ENCODE measurements at places on chromosomes 6 and 20.

DNA sequence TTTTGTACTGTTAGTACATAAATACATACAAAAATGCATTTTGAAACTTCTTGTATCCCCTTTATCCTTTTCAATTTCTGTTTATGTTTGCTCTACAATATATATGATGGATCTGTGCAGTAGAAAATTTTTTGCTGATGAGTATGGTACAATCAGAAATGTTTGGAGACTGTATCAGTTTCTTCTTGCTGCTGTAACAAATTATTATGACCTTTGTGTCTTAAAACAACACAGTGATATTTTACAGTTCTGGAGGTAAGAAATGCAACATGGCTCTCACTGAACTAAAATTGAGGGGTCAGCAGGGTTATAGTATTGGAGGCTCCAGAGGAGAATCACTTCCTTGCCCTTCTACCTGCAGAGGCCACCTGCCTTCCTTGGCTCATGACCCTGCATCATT lies 184.4 kb downstream of the EYA2 start:
- DNase-seq: no peak

DNA sequence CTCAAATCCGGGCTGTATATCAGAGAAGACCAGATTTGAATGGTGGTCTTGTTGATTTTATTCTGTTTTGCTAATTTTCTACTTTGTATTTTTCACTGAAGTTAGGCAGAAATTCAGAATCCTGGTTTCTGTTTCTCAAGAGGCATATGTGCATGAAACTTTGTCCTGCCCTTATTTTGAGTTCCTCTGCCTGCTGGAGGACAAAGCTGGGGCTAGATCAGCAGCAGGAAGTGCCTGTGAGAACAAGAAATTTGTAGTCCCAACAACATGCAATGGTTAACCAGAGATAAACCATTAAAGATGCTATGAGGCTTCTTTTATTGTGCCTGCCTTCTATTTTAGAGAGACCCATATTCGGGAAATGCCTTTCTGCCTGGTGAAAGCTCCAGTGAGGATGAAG lies 37.1 kb downstream of the BEND6 start:
- no peak for DNase-seq

GRCh38 chr20:4470375-4470774 lies 251.3 kb upstream of the PRND start:
- no peak for DNase-seq

- no peak for DNase-seq
Observed at GRCh38 chr6:150761771-150762170, 103.7 kb upstream of the MTHFD1L start.

DNA sequence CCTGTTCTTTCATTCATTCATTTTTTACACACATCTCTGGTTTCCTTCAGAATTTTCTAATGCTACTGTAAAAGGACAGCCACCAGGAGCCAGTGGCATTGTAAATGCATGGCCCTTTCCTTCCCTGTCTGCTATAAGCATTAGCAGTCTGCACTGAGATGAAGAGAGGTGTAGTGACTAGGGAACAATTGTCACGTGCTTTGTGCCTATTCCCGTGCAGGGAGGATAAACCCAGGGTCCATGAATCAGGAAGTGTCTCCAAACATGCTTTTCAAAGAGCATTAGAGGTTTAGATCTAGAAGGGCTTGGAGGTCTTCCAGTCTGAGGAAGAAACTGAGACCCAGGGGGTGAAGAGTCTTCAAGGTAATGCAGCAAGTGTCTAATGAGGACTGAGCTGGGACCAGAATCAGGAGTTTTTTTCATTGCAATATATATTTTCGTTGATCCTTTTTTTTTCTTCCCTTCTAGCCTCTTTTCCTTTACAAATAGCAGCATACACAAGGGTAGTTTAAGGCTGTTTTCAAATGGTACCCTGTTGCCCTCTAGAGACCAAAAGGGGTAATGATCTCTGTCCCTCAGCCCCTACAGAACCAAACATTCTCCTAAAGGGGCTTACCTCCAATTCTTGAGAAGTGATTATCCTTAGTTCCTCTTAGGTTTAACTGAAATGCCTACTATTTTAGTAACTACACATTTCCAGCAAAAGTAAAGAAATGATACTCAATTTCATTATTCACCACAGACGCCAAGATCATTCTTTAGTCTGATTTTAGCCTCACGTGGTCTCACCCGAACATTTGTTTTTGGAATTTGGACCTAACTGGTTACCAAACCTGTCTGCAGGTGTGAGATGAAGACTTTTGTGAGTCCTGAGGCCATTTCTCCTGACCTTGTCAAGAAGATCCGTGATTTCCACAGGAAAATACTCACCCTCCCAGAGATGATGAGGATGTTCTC lies 6.6 kb downstream of the TRIM15 start:
- DNase-seq: peak; percentile 54

DNA sequence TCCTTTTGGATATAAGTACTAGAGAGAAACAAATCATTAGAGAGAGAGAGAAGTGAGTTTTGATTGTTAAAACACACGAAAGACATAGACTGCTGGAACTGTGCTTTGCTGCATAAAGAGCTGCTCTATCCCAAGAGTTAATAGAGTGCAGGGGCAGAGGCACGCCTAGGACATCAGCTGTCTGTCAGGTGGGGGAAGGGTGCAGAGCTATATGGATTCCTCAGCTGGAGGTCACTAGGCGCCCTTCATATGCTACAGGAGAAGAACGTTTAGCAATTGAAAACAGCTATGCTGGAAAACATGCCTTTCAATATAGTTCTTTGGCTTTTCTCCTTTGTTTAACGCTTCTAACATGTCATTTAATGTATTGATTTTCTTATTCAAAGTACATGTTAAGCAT lies 169.0 kb upstream of the MCHR2 start:
- DNase-seq: no peak

GRCh38 chr6:42210551-42210950 lies 7.1 kb downstream of the MRPS10 start:
- no peak for DNase-seq

DNA sequence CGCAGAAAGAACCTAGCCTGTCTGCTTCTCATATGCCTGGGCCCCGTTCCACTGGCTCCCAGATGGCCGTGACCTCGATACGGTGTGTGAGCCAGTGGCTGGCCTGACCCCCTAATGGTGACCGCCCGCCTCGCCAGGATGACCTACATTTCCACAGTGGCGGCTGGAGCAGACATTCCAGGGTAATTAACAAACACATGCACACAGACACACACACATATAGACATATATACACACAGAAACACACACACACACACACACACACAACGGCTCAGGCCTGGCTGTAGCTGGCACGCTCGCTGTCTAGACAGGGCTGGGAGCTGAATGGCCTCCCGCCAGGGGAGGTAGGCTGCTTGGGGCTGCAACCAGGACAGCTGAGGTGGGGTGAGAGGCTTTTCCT lies 227.1 kb downstream of the ANKRD60 start:
- DNase-seq: no peak

DNA sequence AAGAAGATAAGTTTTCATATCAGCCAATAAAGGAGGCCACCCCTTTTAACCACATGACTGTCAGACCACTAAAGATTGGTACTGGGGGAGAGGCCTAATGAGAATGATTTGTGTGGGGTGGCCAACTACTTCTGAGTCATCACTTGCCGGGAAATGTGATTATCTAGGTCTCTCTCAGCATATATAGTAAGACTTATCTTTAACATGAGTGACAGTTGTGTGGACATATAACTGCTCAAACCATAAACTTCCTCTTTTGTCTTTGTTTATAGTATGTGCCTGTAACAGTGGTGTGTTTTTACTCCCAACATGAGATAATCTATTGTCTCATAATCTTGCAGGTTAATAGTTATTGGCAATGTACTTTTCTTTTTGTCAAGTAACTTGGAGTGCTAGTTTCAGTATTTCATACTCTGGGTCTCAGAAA lies 312.4 kb downstream of the CDKAL1 start:
- no peak for DNase-seq

GRCh38 chr6:155399062-155399744 lies 56.4 kb downstream of the NOX3 start:
- no peak for DNase-seq

- no peak for DNase-seq
Observed at GRCh38 chr6:30719356-30719755, 796 bp upstream of the TUBB start.

DNA sequence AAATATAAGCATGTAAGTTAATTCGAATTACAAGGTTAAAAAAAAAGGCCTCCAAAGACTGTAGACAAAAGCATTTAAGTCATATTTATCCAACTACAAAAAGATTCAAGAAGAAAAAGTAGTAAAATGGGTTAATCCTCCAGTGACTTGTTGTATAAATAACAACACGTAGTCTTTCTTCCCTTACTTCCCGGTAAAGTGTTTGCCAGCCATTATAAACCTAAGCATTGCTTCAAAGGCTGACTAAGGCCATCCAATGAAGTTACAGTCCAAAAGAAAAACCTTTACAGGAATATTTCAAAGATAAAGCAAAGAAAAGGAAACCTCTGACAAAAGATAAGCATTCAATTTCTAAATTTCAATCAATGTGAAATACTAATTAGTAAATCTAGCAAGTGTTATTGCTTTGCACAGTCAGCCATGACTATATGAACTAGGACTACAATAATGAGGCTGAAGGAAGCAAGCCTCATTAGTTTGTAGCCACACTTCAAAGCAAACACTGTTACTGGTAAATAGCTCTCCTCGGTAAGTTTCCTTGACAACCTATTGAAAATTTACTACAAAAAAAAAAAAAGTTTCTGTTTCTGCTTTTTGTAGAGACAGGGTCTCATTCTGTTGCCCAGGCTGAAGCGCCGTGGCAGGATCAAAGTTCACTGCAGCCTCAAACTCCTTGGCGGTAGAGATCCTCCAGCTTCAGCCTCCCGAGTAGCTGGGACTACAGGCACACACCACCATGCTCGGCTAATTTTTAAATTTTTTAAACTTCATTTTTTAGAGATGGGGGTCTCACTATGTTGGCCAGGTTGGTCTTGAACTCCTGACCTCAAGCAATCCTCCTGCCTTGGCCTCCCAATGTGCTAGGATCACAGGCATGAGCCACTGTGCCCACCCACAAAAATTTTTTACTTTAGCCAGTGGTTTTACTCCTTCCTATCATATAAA lies 46.0 kb downstream of the NUDT3 start:
- DNase-seq: no peak

- DNase-seq: no peak
Observed at GRCh38 chr6:85157311-85157710, 292.6 kb upstream of the NT5E start.

DNA sequence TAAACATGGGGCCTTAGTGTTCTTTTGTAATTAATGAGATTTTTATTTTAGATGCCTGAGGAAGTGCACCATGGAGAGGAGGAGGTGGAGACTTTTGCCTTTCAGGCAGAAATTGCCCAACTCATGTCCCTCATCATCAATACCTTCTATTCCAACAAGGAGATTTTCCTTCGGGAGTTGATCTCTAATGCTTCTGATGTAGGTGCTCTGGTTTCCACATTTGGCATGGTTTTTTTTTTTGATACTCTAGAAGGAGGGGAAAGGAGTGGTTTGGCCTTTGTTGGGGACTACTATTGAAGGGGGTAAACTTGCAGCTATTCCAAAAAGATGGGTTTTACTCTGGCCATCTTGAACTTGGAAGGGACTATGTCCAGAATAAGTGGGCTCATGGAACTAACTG lies 1.7 kb downstream of the HSP90AB1 start:
- no peak for DNase-seq

DNA sequence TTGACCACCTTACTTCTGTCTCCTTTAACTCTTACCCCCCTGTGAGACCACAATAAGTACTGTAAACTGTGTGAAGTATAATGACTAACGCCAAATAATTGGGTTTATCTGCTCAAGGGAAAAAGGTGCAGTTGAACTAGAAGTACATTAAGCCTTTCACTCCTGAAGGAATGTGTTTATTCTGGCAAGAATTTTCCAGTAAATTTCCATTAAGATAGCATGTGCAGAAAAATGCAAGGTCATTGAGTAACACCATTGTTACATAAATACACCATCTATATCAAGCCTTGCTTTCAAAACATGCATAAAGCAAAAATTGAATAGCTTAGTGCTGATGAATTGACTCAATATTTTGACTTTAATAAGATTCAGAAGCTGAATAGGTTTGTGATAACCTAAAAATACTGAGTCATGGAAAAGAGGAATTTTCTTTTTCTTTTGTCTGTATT lies 65.4 kb downstream of the ARHGAP18 start:
- DNase-seq: no peak

DNA sequence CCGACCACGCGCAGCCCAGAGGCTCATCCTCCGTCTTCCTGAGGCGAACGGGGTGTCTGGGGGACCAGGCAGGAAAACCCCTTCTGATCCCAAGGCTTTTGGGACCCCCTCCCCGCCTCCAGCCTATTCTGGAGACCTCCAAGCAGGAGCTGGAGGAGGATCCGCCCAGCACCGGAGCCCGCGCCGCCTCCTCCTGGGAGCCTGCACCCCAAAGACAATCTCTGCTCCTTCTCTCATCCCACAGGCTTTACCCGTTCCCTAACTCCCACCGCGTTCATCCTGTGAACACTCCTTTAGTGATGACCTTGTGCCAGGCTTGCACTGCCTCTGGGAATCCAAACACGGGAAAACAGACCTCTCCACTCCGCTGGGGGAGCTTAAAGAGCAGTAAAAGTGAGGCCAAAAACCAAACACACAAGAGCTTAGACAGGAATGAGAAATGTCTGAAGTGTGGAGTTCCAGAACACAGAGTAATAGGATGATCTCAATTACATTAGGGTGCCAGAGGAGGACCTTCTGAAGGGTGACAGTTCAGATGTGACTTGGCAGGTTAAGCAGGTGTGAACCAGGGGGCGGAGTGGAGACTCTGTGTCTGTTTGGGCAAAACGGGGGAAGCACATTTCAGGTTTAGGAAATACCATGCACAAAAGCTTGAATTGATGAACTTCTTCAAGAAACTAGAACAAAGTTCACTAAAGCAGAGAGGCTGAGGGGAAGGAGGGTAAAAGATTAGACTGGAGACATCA lies 7.6 kb downstream of the HLA-DRB5 start:
- no peak for DNase-seq

- DNase-seq: no peak
Observed at GRCh38 chr6:148138573-148138972, 204.1 kb upstream of the SASH1 start.

GRCh38 chr6:79640146-79641111 lies 9.3 kb downstream of the SH3BGRL2 start:
- DNase-seq: no peak

DNA sequence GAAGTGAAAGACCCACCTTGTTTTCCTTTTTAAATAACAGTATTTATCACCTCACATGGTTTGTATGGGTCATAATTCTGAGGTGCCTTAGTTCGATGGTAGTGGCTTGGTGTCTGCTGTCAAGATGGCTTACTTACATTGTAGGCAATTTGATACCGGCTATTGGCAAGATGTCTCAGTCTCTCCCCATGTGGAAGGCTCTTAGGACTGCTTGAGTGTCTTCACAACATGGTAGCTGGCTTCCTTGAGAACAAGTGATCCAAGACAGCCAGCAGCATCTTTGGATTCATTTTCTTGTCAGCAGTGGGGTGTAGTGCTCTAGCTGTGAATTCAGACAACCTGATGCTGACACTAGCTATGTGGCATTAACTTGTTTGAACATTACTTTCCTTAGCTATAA lies 70.1 kb downstream of the CBFA2T2 start:
- DNase-seq: no peak

GRCh38 chr6:7920425-7920824 lies 9.8 kb upstream of the TXNDC5 start:
- DNase-seq: no peak
